ENCODE measurements at places on chromosomes 16 and 17. TPM values are rescaled to one million over a fixed set of nuclear protein-coding genes. Genes with fewer than 3 reads are reported as not detected.

PRAC1 gene
- not detected for polyA plus RNA-seq

DNA sequence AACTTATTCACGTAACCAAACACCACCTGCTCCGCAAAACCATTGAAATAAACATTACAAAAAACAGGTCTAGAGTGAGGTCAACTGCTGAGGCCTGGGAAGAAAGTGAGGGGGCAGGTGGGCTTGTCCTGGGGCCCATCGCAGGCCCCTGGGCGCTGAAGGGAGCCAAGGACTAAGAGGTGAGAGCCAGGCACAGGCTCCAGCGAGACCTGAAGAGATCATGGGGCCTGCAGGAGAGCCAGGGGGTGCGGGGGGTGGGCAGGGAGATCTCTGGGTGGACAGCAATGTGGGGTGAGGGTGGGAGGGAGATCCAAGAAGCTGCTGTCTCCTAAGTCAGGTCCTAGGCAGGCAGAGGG, 7.9 kb downstream of the ARHGAP27 start:
- DNase-seq: no peak

DNASE1L2 gene
- polyA plus RNA-seq: 0.36 TPM

DNA sequence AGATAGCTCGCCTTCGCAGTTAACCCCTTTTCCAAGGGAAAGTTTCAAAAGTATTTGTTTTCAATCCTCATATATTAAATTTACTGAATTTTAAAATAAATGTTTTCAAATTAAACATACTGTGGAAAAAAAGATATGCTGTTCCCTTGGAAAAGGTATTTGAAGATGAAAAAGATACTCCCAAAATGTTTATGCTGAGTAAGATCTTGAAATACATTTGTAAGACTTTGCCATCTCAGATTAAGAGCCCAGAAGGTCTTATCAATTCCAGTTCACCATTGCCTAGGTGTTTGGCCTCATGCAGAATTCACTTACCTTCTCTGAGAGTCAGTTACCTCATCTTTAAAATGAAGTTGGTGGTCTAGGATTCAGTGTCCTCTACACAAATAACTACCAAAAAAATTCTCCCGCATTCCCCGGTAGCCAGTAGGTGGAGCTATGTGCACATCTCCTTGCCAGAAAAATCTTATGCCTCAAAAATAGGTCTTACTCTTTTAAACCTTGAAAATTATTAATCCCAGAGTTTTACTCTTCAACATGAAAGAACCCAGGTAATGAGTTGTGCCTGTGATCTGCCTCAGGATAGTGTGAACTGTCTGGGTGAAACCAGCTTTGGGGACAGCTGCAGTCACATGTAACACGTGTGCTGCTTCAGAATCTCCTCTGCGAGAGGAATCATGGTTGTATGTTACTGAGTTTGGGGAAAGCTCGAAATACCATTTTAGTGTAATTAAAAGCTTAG, 178.3 kb downstream of the MRTFB start:
- peak; percentile 33 for DNase-seq

GRCh38 chr16:73891129-73891542, 405.5 kb upstream of the PSMD7 start:
- DNase-seq: no peak

- DNase-seq: no peak
These were observed 243.2 kb upstream of the GSE1 start for GRCh38 chr16:85369741-85370528.
